Glomerular endothelial cell (primary cell): ENCODE measurements at places on chromosomes 5 and 9. TPM values are rescaled to one million over a fixed set of nuclear protein-coding genes. Genes with fewer than 3 reads are reported as not detected.

Gene EGR1
- 1.3 and 6.5 TPM in 2 replicates for total RNA-seq

Gene ERAP2
- 12.7 and 167 TPM in 2 replicates for total RNA-seq

Gene RNF180
- total RNA-seq, result 4.7 and 10.3 TPM in 2 replicates

Gene PCDHGA2
- 2.6 and 4.1 TPM in 2 replicates for total RNA-seq

Gene NRARP
- total RNA-seq, result 62.5 and 188 TPM in 2 replicates

Gene SLC4A9
- total RNA-seq, result 0.06 TPM in 1 of 2 replicates, not detected in the other

Gene ARHGEF37
- total RNA-seq, result 4.6 and 8.5 TPM in 2 replicates
